ENCODE measurements at places on chromosomes 5 and 9. TPM values are rescaled to one million over a fixed set of nuclear protein-coding genes. Genes with fewer than 3 reads are reported as not detected.

- H3K27ac ChIP-seq: no peak overlapping the region
- no peak for DNase-seq
- no peaks in the 10 kb centered on the region for H3K4me1 ChIP-seq
- H3K36me3 ChIP-seq: no peaks in the 10 kb centered on the region
- no peaks in the 10 kb centered on the region for H3K27me3 ChIP-seq
Observed at GRCh38 chr5:4013106-4013898, 417.7 kb downstream of the IRX1 start.

DNA sequence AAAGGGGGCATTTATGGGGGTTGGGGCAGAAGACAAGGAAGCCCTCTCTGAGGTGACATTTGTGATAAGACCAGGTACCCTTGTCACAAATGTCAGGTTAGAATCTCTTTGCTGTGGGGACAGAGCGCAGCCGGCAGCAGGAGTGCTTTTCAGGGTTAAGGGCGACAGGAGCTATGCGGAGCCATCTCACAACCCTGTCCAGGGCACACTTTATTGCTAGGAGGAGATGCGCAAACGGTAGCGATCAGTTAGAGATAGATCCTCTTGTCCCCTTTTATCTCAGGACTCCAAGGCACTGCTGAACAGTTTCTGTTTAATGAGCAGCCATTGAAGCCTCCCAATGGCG is 438 bp upstream of the LAMC3 start:
- H3K27ac ChIP-seq: no peak overlapping the region
- no peak for DNase-seq
- H3K4me3 ChIP-seq: peak overlapping the region; percentile 29

DNA sequence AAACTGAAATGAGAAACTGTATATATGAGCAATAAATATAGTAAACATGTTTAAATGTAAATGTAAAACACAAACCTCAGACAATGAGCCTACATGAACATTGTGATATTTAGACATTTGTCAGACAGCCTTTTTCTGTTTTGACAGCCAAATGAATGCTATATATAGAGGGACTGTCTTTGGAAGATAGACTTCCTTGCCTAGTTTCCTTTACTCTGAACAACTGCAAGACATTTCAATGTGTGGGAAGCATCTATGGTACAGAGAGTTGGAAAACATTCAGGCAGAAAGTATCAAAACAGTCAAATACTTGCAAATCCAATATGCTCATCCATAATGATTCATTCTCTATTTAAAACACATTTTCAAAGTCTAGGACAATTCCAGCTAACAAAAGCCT is 31.7 kb upstream of the TUSC1 start:
- no peak for DNase-seq
- H3K27ac ChIP-seq: no peak overlapping the region
- H3K4me3 ChIP-seq: no peak overlapping the region
- no peaks in the 10 kb centered on the region for H3K4me1 ChIP-seq

GRCh38 chr9:100725371-100725770 is 147.5 kb downstream of the CAVIN4 start:
- DNase-seq: no peak
- H3K4me1 ChIP-seq: no peaks in the 10 kb centered on the region
- H3K4me3 ChIP-seq: no peak overlapping the region
- H3K27me3 ChIP-seq: no peaks in the 10 kb centered on the region

GRCh38 chr5:170161069-170161468 is 55.4 kb downstream of the FOXI1 start:
- DNase-seq: no peak
- no peaks in the 10 kb centered on the region for H3K27me3 ChIP-seq
- H3K36me3 ChIP-seq: no peaks in the 10 kb centered on the region
- H3K27ac ChIP-seq: no peak overlapping the region
- H3K4me3 ChIP-seq: no peak overlapping the region

DNA sequence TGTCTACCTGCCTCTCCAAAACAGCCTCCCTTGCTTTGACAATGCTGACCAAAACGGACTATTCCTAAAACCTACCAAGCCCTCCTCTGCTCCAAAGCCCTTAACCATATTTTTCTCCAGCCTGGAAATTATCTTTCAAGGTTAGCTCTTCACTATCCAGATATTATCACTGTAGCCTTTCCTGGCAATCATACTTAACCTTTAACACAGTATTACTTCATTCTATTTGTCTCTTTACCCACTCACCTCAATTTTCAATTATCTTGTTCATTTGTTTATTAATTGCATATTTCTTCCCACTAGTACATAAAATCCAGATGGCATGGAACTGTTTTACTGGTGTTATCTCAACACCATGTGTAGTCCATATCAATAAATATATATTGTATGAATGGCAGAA is 7.5 kb downstream of the SLCO4C1 start:
- no peaks in the 10 kb centered on the region for H3K27me3 ChIP-seq
- H3K4me3 ChIP-seq: no peak overlapping the region
- no peaks in the 10 kb centered on the region for H3K4me1 ChIP-seq
- no peak for DNase-seq
- no peaks in the 10 kb centered on the region for H3K36me3 ChIP-seq

Gene KIF27
- total RNA-seq: 2.4 TPM
